A673 (cell line): ENCODE measurements at places on chromosomes 13 and 19. TPM values are rescaled to one million over a fixed set of nuclear protein-coding genes. Genes with fewer than 3 reads are reported as not detected.
A peak's percentile ranks its signal among the peaks of the same experiment; 100 is the strongest.

DNA sequence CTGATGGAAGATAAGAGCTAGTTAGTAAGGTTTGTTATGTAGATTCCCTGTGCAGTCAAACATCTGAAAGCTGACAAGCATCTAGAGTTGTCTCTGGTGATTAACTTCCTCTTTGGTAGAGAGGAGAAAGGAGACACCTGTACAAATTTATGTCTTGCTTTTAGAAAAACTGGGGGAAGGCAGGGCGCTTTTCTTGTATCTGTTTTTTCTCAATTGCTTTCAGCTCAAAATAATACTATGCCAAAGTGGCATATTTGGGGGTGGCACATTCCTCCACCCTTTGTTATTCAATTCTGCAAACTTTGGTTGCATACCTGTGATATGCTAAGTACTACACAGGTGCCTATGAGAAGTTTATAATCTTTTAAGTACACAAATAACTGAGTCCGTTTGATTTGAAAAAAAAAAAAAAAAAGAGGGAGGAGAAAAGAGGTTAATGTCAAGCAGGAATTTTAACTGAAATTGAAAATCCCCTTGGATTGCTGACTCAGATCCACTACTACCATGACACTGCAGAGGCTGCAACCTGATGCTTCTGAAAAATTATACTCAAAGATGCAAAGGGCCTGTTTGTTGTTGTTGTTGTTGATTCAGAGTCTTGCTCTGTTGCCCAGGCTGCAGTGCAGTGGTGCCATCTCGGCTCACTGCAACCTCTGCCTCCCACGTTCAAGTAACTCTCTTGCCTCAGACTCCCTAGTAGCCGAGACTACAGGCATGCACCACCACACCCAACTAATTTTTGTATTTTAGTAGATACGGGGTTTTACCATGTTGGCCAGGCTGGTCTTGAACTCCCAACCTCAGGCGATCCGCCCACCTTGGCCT is 164.8 kb upstream of the NBEA start:
- no peak for DNase-seq

Gene CEACAM3
- total RNA-seq: not detected in 2 replicates

Gene DCLK1
- 11.2 and 15.7 TPM in 2 replicates for total RNA-seq

GRCh38 chr13:111861766-111862366 is 205.1 kb upstream of the SOX1 start:
- DNase-seq: peak; percentile 7

DNA sequence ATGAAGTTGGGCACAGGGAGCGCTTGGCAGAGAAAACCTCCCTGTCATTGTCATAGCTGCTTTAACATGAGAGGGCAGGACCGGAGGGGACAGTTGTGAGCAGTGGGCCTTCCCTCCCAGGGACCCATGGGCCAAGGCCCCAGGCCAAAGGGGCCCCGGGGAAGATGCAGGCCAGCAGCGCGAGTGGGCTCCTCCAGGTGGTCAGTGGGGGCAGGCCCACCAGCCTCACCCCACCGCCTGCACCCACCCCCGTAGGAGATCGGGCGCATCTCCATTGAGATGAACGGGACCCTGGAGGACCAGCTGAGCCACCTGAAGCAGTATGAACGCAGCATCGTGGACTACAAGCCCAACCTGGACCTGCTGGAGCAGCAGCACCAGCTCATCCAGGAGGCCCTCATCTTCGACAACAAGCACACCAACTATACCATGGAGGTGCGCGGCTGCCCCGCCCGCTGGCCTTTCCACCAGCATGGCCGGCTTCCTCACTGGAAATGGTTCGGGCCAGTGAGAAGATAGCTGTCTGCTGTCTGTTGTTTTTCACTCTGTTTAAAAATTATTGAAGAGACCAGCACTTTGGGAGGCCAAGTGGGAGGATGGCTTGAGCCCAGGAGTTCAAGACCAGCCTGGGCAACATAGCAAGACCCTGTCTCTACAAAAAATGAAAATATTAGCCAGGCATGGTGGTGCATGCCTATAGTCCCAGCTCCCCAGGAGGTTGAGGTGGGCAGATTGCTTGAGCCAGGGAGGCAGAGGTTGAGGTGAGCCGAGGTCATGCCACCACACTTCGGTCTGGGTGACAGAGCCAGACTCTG is 18.6 kb downstream of the CAPN12 start:
- no peak for DNase-seq

DNA sequence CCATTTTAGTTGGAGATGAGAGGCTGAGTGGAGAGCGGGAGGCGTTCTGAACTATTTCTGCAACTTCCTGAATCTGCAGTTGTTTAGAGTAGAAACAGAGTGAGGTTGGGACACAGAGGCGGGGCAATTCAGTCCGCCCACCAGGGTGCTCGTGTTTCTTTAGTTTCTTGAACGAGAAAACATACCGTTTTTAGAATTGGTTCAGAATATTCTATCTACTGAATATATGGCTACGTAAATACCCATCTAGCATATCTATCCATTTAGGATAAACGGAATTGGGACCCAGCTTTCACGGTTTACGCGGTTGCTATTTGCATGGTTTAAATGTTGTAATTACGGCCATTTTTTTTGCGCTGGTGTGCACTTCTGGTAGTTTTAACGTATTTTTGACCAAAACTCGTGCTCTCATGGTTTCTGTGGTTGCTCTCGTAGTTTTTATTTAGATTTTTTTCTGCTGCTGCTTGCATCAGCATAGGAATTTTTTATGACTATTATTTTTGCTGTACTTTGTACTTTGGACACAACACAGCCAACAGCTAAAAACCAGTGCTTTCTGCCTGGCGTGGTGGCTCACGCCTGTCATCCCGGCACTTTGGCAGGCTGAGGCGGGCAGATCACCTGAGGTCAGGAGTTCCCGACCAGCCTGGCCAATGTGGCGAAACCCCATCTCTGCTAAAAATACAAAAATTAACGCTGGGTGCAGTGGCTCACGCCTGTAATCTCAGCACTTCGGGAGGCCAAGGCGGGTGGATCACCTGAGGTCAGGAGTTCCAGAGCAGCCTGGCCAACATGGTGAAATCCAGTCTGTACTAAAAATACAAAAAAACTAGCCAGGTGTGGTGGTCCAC is 32.7 kb downstream of the TIMM13 start:
- no peak for DNase-seq

- DNase-seq: peak; percentile 53
Observed at GRCh38 chr19:57068921-57069697, 50.7 kb upstream of the USP29 start.

DNA sequence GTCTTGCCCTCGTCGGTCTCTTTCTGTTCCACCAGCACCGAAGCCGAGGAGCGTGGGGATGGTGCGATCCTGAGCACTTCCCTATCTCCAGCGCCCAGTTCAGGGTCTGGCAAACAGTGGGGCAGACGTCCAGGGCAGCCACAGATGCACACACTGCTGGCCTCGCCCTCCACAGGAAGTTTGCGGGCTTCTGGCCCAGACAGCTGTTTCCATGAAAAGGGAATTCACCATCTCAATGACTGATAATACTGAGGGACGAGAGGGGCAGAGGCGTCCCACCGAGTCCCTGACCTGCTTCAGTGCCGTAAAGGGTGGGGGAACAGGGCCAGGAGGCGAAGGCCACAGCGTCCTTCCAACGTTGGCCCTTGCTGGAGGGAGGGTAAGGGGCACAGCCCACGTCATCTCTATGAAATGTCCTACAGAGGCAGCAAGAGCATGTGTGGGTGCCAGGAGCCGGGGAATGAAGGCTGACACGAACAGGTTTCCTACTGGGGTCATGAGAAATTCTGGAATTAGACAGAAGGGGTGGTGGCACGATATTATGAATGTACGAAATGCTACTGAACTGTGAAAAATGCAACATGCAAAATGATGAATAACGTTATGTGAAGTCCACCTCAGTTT is 19.5 kb downstream of the SHC2 start:
- no peak for DNase-seq

- no peak for DNase-seq
Observed at GRCh38 chr13:25147638-25148401, 24.3 kb downstream of the AMER2 start.
